ENCODE measurements at places on chromosomes 13 and 19.
A peak's percentile ranks its signal among the peaks of the same experiment; 100 is the strongest.

- no peak for DNase-seq
Measured at GRCh38 chr13:30186634-30187415, 120.5 kb downstream of the KATNAL1 start.

DNA sequence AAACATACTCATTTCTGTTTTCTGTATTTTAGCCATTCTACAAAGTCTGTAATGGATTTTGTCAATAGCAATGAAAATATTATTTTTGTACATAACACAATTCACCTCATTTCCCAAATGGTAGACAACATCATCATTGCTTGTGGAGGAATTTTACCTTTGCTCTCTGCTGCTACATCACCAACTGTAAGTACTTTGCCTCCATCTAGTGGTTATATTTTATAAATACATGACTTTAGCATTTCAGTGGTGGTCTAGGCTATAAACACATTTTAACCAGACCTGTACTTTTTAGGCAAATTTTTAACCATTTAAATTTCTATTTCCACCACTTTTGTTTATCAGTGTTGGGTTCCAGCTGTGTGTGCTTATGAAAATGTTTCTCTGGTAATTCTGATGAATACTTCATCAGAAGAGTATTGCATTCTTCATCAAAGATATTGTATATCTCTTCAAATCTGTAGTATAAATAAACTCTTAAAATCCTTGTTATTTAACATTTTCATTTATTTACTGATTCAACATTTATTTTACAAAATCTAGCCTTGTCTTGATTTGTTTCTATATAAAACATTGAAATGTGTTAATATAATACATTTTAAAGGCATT is 222.4 kb downstream of the NBEA start:
- peak; percentile 29 for DNase-seq

DNA sequence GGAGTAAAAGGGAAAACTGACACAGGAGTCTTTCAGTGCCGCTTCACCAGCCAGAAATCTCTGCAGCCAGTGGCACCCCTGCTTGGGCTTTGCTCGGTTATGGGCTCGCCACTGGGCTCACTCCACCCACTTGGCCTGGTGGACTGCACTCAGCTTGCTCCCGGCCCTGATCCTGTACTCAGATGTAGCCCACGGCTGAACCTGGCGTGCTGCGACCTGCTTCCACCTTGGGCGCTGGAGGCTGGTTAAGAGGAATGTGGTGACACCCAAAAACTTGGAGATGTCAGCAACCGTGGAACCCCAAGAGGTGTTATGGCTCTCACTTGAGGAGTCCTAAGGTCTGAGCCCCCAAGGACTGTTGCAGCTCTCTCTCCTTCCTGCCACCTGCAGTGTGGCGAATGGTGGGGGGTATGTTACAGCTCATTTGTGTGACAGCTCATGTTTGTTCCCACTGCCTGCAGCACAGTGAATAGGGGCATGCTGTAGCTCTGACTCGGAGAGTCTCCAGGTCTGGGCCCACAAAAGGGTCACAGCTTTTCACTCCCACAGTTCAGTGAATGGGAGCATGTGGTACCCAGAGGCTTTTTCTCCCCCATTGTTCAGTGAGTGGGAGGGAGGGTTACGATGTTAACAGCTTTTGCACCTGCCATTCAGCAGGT is 1124.5 kb upstream of the ATXN8OS start:
- DNase-seq: no peak

DNA sequence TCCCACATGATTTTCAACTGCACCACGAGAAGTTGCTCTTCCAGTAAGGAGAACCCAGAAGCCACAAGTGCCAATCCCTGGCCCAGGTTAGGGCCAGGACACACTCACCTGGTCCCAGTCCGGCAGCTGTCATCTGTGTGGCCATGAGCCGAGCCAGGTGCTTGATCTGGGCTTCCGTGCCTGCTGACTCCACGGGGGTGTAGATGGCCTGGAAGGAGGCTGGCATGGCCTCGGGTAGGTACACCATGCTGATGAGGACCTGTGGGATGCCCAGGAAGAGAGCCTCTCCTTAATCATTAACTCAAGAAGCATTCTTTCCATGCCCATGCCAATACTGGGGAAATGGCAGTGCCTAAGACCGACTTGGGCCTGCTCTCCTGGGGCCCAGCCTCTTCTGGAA is 19.9 kb upstream of the RSPH6A start:
- DNase-seq: no peak

DNA sequence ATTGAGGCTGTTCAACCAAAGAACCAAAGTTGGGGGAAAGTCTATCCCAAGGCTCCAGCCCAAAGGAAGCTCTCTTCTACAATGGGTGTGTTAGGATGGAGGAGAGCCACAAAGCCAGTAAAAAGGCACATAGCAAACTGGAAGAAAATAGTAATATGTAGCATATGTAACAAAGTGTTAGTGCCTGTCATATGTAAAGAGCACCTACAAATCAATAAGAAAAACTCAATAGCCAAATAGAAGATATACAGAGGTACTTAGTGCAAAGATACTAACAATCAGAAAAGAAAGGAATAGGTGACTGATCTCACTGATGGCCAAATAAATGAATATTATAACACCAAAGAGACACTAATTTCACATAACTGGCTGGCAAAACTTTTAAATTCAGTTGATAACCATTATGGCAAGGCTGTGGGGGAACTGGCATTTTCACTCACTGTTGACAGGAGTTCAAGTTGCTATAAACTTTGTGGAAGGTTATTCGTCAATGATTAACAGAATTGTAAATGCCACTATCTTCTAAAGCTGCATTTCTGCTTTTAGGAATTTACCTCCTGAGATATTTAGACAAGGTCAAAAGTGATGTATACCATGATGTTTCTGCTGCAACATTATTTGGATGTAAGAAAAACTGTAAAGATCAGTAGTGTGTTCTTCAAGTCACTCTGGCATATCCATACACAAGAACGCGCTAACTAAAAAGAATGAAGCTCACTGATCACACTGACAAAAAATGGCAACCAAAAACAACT is 110.8 kb downstream of the GNG7 start:
- no peak for DNase-seq

DNA sequence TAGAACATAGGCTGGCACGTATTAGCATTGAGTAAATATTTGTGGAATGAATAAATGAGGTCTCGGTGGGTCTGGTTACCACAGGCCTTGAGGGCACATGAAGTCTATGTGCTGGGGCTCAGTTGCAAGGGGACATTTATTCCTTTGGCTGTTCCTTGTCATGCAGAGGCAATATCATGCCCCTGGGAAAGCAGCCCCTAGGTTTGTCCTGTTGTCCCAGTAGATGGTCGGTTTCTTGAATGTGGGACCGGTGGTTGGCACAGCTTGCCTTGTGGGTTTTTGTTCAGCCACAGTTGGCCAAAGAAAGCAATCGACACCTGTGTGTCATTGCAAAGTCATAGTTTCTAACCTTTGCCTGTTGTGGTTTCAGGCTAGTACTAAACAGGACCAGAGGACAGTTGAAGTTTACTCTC is 24.7 kb upstream of the GPR183 start:
- DNase-seq: no peak

GRCh38 chr13:65940720-65941119 is 1289.4 kb downstream of the PCDH9 start:
- DNase-seq: no peak

DNA sequence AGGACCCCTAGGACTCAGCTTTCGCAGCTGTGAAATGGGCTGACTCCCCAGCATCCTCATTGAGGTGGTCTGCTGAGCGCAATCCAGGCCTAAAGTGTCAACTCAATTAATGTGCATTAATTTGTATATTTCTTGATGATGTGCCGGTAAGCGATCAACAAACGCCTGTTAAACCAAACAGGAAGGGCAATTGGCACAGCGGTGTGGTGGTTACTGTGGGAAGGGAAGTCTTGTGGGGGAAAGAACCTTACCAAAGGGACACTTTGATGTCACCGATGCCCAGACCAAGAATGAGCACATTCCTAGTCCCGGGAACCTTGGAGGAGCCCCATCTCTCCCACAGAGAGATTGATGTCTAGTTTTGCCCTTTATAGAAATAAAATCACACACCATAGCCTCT is 1.6 kb downstream of the JAK3 start:
- DNase-seq: peak; percentile 86

DNA sequence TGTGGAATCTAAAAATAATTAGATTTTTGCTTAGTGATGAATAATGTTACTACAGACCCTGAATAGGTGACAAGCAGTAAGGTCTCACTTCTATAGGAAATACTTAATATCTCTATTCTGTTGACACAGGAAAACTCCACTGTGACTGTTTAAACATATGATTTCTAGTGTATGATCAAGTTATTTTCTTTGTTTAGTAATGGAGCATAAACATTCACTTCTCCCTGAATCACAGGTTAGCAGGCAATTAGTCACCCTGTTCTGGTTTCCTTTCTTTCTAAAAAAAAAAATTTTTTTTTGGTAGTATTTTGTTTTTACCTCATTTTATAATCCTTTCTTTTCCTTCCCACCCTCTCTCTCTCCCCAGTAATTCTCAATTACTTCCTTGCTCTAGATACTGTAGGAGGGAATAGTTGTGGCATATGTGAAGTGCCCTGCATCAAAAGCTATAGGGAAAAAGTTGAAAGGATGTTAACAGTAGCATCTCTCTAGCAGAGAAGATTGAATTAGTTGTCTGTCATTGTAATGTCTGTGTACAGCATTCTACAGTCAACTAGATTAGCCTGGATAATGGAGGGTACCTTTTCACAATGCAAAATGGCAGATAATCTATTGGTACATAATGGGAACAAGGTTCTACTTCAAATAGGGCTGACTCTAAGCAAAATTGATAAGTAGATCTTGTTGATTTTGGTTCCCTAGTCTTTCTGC is 3.5 kb downstream of the HS6ST3 start:
- no peak for DNase-seq

GRCh38 chr19:29511768-29512167 is 14.0 kb upstream of the VSTM2B start:
- no peak for DNase-seq

- no peak for DNase-seq
Measured at GRCh38 chr13:108960006-108960405, 330.6 kb downstream of the MYO16 start.

GRCh38 chr13:31918707-31919106 is 112.9 kb upstream of the FRY start:
- no peak for DNase-seq

DNA sequence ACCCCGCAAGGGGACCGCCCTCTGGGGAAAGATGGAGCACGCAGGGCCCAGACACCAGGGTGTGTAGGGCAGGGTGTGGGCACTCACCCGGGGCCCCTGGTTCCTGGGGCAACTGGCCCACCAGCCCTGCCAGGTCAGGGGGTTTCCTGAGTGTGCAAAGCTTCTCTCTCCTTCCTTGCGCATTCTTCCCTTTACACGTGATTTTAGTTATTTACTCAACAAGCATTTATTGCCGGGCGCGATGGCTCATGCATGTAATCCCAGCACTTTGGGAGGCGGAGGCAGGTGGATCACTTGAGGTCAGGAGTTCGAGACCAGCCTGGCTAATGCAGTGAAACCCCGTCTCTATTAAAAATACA is 20.4 kb downstream of the PRR36 start:
- DNase-seq: no peak

GRCh38 chr13:100790405-100790804 is 115.8 kb upstream of the TMTC4 start:
- no peak for DNase-seq

DNA sequence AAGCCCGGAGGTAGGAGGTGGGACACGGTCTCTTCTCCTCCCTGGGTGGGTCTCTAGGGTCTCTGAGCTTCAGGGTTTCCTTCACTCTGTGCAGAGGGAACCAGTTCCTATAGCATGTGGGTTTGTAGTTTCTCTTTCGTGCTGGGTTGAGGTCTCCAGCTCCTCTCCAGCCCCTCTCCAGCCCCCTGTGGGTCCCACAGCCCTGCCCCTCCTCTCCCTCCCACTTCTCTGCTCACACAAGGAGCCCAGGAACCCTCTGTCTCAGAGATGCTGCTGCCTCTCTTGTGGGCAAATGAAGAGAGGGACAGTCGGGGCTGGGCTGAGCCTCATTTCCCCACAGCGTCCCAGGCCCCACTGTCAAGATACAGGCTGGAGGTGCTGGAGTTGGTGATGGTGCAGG is 1.4 kb downstream of the SIGLEC7 start:
- no peak for DNase-seq

DNA sequence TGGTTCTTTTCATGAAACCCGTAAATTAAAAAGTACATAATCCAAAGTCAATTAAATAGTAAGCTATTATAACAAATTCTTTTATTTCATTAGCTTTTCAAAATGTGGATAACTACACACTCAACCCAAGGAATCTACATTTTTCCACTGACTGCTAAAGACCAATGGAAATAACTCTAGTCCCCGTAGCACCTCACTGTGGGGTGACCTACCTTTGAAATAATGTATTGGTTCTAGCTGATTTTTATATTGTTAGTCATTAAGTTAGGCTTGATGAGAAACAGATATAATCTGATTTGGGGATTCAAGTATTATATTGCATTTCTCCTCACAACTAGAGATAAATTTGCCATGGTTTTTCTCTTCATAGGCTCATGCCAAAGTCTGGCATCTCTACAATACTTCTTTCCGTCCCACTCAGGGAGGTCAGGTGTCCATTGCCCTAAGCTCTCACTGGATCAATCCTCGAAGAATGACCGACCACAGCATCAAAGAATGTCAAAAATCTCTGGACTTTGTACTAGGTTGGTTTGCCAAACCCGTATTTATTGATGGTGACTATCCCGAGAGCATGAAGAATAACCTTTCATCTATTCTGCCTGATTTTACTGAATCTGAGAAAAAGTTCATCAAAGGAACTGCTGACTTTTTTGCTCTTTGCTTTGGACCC is 37.3 kb downstream of the KL start:
- no peak for DNase-seq

DNA sequence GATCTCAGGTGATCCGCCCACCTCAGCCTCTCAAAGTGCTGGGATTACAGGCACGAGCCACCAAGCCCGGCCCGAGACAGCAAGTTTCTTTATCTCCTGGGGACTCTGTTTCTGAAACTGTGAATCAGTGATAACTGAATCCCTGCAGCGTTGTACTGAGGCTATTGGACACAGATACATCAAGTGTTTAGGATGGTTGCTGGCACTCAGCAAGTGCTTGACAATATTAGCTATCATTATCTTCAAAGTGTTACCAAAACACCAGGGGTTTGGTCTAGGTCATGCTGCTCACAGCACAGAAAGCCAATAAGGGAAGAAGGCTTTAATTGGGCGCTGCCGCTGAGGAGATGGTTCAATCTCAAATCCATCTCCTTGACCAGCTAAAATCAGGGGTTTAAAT is 20.5 kb upstream of the PNMA8C start:
- no peak for DNase-seq

- DNase-seq: peak; percentile 47
Measured at GRCh38 chr19:56076498-56076897, 44.6 kb downstream of the ZNF787 start.

Measured in CD4-positive, alpha-beta T cell treated with Interleukin-10 for 1 hour (primary cell).